ENCODE measurements at places on chromosomes 12 and 14.

DNA sequence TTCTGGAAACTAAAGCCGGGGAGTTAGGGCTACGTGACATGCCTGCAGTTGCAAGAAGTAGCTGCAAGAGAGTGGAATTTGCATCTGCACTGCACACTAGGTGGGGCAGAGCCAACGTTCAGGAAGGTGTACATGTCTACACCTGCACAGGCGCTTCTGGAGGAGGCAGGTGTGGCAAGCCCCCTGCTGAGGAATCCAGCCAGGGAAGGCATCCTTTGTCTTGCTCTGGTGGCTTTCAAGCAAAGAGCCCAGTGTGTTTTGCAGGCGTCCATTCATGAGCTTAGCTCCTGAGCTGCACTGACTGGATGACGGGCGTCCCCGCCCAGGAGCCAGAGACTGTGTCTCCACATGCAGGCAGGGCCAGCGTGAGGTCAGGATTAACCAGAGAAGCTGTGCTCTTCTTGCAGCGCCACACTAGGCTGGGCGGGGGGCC is 116.3 kb downstream of the ZFP36L1 start:
- no peak for DNase-seq

DNA sequence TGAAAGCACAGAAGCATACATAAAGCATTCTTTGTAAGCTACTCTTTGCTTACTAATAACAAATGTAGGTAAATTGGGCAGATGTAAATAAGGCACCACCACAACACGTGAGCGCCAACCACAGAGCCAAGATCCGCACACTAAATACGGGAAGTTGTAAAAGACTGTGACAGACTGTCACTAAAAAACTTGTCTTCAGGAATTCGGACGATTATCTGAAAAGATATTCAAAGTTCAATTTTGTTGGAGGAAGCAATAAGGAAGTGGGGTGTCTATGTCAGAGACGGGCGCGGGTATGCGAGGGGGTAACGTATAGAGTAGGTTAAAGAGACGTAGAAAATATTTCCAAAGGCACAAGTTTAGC is 1.5 kb upstream of the HSP90B1 start:
- DNase-seq: no peak

GRCh38 chr12:119802472-119802871 is 74.6 kb downstream of the CIT start:
- no peak for DNase-seq

GRCh38 chr12:131409211-131409610 is 301.7 kb upstream of the SFSWAP start:
- DNase-seq: no peak

GRCh38 chr12:28583701-28584261 is 393.5 kb downstream of the CCDC91 start:
- DNase-seq: no peak

DNA sequence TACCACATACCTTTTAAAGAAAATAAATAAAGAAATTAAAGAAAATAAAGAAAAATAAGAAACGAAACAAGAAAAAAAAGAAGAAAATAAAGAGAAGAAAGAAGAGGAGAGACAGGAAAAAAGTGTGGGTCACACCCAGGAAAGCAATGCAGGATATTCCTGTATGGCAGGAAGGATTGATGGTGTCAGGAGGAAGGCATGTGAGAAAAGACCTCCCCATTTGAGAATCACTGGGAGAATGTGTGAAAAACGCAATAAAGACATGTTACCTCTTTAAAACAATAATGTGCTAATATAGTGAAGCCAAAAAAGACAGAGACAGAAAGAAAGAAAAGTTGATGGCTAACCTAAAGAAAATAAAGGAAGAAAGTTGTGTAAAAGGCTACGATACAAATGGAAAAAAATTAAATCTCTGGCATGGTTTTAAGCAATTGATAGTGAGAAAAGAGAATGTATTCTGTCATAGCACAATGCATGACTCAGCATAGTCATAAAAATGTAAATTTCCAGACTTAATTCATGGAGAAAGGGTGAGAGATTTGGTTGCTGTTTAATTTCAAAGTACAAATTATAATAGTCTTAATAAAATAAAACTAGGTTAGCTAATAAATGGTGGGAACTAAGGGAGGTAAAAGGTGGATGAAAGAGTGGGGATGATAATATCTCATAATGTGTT is 24.3 kb upstream of the FOXG1 start:
- no peak for DNase-seq

DNA sequence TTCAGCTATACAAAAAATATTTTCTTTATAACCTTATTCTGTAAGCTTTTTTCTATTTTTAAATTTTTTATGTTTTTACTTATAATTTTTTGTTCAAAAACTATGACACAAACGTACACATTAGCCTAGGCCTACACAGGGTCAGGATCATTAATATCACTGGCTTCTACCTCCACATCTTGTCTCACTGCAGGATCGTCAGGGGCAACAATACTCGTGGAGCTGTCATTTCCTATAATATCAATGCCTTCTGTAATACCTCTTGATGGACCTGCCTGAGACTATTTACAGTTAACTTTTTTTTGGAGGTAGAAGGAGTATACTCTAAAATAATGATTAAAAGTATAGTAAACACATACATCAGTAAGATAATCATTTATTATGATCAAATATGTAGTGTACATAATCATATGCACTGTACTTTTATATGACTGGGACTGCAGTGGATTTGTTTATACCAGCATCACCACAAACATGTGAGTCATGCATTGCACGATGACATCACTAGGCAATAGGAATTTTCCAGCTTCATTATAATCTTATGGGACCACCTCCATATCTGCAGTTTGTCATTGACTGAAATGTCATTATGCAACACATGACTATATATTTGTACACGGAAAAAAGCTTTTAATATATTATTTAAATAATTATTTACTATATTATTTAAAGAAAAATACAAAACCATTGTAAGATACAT is 18.5 kb upstream of the PMCH start:
- no peak for DNase-seq

GRCh38 chr12:91180582-91181395 is 1.8 kb downstream of the DCN start:
- DNase-seq: no peak

- DNase-seq: no peak
Measured at GRCh38 chr12:60393093-60393492, 797.3 kb downstream of the SLC16A7 start.

DNA sequence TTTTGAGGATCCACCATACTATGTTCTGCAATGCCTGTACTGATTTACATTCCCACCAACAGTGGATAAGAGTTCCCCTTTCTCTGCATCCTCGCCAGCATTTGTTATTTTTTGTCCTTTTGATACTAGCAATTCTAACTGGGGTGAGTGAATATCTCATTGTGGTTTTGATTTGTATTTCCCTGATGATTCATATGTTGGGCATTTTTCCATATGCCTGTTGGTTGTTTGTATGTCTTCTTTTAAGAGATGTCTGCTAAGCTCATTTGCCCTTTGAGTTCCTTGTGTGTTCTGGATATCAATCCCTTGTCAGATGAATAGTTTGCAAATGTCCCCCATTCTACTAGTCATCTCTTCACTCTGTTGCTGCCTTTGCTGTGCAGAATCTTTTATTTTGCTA is 49.0 kb upstream of the MSRB3 start:
- DNase-seq: no peak

GRCh38 chr12:108358580-108358965 is 19.5 kb upstream of the CMKLR1 start:
- DNase-seq: no peak

DNA sequence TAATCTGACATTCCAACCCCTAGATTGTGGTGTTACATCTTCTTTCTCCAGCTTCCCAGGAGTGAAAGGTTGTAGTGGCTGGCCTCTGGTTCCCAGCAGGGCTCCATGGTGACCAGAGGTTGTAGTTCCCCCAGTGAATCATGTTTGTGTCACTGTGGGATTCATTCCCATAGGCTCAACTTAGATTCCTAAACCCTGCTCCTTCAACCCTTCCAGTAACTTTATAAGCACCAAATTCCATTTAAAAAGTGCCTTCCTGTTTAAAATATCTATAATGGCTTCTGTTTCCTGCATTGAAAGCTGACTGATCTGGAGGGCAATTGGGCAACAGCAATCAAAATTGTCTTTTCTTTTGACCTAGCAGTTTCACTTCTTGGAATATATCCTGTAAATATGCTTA is 40.5 kb upstream of the TBC1D15 start:
- DNase-seq: no peak

DNA sequence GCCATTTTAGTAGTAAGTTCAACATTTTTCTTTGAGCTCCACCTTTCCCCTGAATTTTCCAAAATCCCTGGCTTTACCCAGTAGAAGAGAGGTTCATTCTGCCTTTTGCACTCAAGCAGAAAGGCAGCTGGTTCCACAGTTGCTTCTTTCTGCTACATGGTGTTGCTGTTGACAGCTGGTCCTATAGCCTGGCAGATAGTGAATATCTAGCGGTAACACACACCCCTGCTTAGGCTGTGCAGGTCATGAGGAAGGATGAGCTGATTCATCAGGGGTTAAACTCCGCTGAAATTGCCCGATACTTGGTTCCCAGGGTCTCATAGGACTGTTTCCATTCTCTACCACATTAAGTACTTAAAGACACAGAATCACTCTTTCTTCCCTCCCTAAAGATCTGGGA is 62.4 kb downstream of the PUS7L start:
- DNase-seq: no peak

GRCh38 chr14:79805636-79806035 is 405.7 kb downstream of the DIO2 start:
- DNase-seq: no peak

- no peak for DNase-seq
Measured at GRCh38 chr12:66925083-66925482, 246.2 kb upstream of the GRIP1 start.

DNA sequence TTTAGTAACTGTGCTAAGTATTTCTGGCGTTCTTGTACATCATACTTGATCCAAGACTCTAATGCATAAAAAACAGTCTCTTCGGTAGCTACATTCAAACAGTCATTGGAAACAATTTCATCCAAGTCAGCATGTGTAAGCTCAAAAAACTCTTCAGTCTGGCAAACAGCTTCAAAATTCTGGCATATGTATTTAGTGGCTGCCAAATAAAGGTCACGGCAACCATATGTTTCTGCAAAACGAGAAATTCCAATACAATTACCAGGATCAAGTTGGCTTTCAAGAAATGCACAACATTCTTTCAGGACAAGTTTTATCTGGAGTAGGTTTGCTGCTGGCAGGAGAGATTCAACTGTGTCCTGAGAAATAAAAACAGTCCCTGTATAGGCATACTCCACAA is 16.5 kb downstream of the KLHL28 start:
- no peak for DNase-seq

GRCh38 chr14:71013551-71014192 is 106.4 kb downstream of the PCNX1 start:
- no peak for DNase-seq

- DNase-seq: peak; percentile 16
Measured at GRCh38 chr12:52691076-52691840, 11.1 kb upstream of the KRT1 start.

DNA sequence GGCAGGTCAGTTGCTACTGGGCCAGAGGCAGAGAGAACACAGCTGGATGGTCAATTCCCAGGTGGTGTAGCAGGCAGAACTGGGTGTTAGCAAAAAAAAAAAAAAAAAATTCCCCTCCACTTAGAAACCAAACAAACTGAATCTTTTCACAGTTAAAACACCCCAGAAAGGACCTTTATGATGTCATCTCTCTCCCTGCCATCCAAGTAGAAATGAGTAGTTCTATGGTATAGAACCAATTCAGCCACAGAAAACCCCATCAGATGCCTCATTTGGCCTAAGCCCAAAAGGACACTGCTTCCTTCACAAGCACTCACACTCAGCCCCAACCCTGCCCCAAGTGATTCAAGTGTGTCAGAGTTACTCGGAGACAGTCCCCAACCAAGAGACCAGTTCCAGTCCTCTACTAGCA is 230.8 kb downstream of the DPF3 start:
- DNase-seq: no peak

DNA sequence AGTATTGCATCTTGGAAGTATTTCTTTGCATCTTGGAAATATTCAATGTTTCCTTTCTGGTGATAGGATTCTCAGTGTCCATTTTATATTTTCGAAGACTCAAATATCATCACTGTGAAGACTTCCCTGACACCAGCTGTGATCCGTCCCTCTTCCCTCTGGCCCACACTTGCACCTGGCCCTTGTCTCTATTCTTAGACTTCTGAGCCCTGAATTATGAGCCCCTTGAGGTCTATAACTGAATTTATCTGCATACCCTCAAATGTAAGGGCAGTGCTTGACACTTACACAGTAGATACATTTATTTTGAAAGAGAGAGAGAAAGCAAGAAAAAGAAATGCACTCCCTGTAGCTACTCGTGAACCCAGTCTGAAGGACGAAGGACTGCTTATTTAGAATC is 376.7 kb downstream of the ZFP36L1 start:
- DNase-seq: no peak

DNA sequence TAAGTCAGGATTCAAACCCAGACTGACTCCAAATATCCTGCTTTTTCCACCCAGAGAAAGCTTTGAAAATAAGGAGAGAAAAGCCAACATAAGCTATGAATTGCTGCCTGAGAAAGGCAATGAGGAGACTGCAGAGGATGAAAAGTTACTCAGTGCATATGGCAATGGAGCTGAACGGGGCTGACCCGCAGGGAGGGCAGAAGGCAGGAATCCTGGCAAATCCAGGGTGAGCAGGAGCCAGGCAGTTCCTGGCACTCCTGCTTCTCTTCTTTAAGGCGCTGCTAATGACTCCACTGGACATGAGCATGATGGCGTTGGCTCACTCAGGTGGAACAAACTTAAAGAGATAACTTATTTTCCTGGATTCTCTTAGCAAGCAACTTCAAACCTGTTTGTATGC is 95.2 kb upstream of the TMCC3 start:
- no peak for DNase-seq

- DNase-seq: no peak
Measured at GRCh38 chr12:92496790-92497189, 206.0 kb upstream of the PLEKHG7 start.

GRCh38 chr12:105047308-105047707 is 37.0 kb downstream of the ALDH1L2 start:
- no peak for DNase-seq

DNA sequence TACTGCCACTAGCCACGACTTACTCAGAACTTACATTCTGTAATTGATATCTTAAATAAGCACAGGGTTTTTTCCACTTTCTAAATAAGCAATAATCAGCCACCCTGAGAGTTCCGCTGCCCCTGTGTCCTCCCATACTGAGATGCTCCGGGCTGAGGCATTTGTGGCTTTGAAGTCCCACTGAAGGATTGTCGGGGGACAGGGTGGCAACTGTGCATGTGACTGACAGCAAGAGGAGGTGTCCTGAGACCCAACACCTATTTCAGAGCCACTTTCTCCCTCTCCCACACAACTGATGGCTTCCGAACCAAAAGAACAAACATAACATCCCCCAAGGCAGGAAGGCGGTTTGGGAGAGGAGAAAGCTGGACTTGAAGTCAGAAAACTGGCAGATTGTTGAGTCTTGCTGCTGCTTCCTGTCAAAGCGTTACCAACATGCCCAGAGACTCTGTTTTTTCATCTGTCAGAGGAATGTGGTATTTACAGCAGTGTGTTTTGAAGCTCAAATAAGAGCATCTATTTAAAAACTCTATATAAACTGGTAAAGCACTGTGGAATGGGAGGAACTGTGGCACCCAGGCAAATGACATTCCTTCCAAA is 157.9 kb upstream of the FKBP4 start:
- DNase-seq: no peak
